ENCODE measurements at places on chromosomes 3 and 15.

DNA sequence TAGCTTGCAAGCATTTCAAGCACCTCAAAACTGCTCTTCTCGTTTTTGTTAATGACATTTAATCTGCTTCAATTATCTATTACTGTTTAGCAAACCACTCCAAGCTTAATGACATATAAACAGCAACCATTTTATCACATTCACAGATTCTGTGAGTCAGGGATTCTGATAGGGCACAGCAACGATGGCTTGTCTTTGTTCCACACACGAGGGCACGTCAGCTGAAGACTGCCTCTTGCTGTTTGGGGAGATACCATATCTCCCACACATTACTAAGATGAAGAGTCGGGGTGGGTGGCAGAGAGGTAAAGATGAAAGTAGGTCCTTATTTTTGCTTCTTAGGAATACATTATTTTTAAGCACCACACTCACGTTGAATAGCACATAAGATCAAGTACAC lies 19.3 kb downstream of the CPOX start:
- no peak for DNase-seq

DNA sequence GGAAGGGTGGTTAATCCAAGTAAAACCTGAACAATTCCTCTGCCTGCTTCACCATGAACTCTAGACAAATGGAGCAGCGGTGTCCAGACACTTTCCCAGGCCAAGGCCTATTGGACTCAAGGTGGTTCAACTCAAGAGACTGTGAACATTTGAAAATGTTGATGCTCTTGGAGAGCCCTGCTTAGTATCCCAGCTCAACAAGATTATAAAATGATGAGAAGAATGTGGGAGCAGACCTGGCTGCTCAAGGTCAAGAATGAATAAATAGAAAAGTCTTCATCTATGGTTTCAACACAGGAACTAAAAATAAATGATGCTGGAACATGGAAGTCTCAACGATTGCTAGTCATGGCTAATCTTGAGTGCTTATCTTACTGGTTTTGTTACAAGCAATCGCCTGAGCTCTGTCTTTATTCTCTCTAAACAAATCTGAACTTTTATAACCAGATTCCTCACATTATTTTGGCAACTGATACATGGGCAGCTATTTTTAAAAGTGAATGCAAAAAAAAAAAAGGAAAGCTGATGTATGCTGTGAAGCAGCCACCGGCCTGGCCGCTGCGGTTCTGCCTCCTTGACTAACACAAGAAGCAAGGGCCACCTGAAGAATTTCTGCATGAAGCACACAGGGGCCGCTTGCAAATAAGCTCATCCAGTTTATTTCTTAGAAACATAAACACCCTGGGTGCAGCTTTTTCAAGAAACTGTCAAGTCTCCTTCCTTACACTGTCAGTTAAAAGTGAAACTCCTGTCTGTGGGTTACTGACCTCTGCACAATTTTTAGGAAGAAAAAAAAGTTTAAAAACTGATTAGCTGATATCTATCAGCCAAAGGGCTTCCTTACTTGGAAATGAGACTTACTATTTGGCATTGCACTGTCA lies 120.1 kb upstream of the ARHGEF3 start:
- DNase-seq = no peak

GRCh38 chr3:14532691-14533456 lies 7.3 kb downstream of the GRIP2 start:
- no peak for DNase-seq

DNA sequence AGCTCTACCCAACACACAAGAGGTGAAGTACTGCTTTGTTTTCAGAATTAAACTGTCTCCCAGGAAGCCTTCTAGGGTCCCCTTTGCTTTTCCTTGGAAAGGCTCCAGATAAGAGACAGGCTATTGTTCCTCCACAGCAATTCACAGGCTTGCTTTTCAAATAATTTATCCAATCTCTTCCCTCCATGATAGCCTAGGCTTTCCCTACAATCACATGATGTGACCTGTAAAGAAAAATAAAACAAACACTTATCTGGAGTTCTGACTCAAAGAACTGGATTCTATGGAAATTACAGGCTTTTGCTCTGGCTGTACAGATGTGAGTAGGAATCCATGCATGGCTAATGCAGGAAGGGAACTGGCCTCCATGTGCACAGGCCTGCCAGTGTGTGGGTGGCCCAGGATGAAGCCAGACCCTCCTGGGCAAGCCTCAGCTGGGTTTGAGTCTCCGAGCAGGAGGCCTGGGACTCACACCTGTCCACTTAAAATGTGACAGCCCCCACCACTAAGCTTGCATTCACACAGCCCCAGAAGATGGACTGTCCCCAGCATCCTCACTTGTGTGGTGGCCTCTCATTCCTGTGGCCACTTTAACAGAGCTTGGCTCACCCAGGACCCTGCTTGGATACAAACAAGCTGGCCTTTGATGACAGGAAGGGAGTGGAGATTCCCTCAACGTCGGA lies 75.8 kb upstream of the LEKR1 start:
- no peak for DNase-seq

GRCh38 chr3:46695177-46695961 lies 1.9 kb upstream of the ALS2CL start:
- DNase-seq = no peak

- DNase-seq = no peak
Observed at GRCh38 chr3:86547692-86548091, 443.3 kb downstream of the VGLL3 start.

GRCh38 chr3:171108066-171108465 lies 81.5 kb upstream of the SLC2A2 start:
- DNase-seq = no peak

DNA sequence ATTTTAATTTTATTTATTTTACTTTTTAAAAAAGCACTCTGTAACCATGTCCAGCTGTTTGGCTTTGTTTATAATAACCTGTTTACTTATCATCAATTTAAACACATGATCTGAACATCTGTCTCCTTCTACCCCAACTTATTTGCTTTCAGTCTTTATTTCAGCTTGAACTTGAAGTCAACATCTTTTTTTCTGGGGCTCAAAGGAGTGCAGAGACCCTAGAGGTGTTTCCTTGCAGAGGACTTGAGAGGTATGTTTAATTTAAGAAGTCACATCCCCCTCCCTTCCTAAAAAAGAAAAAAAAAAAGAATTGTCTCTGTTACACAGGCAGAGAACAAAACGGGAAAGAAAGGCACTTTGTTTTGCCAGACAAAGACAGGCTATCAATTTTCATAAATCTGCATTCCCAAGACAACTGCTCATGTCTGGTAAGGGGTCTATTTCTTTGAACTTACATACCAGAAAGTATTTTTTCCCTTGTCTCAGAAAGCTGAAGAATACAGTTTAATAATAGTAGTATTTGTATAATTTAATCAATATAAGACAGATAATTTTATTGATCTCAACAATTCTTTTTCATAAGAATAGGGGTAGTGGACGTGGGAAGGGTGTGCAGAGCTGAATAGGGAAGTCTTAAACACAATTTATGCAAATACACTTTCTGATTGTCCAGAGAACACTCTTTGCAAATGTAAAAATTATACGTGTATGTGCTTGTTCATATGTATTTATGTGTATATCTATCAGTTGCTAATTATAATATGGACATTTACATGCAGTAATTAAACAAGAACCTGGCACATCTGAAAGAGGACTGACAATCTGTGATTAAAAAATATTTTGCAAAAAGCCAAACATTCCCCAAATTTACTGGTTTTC lies 109.7 kb upstream of the PDZRN3 start:
- no peak for DNase-seq

GRCh38 chr3:12898290-12898964 lies 57.1 kb upstream of the RPL32 start:
- no peak for DNase-seq

GRCh38 chr3:156635973-156636372 lies 38.4 kb upstream of the TIPARP start:
- no peak for DNase-seq

DNA sequence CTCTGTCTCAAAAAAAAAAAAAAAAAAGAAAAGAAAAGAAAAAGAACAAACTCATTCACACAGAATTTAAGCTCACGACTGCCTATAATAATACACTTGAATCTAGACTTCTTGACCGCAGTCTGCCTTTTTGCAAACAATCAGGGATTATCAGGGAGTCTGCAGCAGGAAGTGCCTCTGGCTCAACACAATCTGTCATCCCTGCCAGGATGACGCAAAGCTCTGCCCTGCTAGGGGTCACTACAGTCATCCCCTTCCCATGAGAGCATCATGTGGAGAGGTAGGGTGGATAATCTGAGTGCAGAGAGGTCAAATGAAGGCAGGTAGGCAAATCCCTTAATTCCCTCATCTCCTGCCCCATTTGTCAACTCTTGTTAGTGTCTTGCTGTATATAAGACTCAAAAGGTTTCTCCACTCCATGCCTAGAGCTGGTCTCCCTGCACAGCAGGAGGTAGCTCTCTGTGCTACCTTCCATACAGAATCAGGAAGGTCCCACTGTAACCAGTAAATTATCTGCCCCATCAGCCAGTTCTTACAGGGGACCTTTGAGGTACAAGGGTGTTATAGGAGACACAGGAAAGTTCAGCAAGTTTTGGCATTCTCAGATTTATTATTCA lies 4.2 kb downstream of the UBAP1L start:
- no peak for DNase-seq

DNA sequence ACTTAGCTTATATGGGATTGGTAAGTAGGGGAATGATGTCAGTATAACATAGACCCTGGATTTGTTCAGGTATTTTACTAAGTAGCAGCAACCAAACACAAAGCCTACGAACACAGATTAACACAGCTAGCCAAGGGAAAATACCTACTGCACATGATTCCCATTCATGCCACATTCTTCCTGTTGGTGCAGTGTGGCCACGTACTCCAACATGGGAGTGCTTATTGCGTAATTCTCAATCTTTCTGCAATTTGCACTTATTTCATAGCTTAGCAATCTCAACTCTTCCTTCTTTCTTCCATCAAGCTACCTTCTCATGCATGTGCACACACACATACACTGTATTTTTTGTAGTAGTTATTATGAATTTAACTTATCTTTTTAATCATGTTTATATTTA lies 186.8 kb downstream of the IL5RA start:
- DNase-seq = no peak

DNA sequence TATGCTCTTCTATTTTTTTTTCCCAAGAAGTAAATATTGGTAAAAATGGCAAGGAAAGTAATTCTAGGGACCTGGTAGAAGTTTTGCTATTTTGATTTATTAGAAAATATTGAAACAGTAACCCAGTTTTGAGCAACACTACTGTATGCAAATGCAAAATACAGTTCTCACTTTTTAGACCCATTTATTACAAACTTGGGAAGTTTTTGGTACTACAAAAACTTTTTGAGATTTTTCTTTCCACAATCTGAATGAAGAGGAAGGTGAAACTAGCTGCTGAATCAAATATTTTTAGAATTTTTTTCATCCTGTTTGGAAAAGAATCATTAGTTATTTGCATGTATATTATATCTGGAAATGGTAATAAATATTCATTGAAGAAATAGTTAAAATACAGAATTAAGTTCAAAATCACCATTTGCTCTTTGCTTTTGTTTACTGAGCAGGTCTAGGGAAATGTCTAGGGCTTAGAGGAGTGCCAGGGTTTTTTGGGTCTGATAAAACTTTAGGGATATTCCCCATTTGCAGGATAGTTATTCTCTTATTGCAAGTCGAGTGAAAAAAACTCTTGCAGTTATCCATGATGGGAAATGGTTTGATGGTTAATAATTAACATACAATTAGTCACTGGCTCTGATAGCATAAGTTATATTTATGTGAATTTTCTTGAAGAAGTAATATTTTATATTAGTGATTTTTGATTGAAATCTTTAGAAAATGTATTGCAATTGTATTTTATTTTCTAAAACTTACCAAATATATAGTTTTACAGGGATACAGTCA lies 47.0 kb downstream of the TCF12 start:
- DNase-seq = no peak

GRCh38 chr15:97817276-97817890 lies 143.1 kb upstream of the ARRDC4 start:
- DNase-seq = no peak

DNA sequence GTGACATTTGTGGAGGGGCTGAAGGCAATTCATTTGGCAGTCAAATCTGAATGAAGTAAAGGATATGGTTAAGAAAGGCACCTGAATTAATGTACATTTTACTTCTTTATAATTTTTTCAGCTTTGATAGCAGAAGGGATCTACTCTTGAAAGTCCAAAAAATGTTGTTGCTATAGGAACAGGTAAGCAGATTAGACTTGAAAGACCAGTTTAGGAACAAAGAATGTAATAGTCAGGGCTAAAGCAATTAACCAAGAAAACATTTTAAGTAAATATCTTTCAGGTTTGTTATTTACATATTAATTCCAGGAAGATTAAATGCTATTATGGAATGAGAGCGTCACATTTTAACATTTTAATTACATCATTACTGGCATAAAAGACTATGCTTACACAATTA lies 1.1 kb downstream of the ATP13A4 start:
- DNase-seq = no peak

GRCh38 chr3:26592451-26592850 lies 30.1 kb upstream of the LRRC3B start:
- DNase-seq = no peak

DNA sequence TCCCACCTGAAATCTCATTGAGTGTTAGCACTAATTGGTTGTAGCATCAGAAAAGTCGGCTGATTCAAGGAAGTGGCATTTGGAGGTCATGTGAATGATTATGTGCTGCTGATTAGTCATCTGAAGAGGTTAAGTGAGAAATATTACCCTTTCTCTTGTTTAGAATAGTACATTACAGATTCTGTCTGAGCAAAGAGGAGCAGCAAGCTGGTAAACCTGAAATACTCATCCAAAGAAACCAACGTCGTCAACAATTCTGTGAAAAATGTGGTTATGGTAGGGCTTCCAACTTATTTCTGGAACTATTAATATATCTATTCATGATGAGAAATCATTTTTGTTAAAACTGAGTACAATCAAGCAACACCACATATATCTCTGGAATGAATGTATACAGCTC lies 1024.9 kb downstream of the TUSC7 start:
- DNase-seq = no peak

DNA sequence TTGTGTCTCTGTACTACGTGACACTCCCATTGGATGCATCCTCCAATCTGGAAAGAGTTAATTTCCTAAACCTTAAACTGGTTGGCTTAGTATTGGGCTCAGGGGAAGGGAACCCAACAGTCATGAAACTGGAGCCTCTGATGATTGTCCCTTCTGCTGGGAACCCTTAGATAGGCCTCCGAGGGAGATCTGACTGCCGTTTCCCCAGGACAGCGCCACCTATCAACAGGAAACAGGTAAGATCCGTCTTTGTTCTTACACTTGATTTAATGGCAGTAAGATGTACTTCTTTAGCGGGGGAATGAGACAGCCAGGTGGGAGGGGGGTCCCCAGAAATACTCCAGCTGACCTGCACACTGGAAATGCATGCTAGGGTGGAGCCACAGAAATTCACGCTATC lies 1749.6 kb downstream of the SI start:
- DNase-seq = no peak

DNA sequence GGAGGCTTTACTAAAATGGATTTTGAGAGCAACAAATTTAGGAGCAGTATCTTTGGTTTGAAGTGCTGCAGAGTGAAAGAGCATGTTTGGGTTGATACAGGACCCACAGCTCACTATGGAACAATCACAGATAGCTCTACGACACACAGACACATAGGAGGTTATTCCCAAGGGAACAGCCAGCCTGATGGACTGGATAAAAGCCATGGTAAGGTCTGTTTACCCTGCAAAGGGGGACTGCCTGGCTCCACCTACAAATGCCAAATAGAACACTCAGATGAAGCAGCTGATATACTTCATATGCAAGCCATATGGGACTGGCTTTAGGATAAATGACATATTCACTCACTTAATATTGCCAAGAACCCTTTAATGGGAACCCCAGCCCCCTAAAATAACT lies 75.4 kb downstream of the CDC25A start:
- no peak for DNase-seq

- no peak for DNase-seq
Observed at GRCh38 chr3:113293348-113293747, 82.0 kb downstream of the BOC start.
